ENCODE measurements at places on chromosomes 4 and X.

DNA sequence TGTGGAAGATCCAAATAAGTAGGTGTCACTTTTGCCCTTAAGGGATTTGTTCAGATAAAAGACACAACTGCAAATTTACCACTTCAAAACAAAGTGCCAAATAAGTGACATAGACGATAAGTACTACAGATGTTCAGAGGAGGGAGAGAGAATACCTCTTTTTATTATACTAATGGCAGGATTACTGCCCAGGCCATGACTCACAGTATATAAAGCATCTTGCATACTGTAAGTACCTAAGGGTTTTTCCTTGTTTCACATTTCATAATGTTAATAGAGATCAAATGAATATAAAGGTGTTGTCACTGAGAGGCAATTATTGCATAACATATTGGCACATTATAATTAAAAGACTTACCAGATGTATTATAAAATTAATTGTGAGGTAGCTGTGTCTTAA is 46.4 kb downstream of the PTPN13 start:
- no peak for DNase-seq

DNA sequence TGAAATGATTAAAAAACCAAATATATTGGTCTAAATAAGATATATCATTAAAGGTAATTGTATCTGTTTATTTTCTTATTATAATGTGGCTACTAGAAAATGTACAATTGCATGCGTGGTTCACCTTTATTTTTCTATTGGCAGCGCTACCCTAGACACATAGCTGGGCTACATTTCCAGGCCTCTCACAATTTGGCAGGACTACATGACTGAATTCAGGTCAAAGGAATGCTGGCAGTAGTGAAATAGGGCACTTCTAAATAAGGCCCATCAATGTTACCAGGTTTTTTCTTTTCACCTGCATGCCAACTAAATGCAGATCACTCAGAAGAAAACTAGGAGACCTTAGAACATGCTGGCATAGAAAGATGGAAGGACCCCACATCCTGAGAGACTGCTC is 1072.9 kb upstream of the SLIT2 start:
- DNase-seq, result no peak

DNA sequence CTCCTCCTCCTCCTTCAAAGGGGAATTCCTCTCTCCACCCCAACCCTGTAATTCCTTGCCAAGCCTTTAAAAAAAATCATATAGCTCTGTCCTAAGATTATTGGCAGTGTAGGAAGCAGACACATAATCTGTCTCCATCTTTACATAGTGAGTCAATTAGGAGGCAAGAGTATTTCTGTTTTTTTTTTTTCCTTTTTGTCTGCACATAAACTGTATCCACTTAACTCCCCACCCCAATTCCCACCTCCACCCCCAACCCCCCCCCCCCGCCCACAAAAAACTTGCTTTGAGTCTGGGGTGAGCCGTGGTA is 182.5 kb downstream of the RASL11B start:
- DNase-seq, result no peak

DNA sequence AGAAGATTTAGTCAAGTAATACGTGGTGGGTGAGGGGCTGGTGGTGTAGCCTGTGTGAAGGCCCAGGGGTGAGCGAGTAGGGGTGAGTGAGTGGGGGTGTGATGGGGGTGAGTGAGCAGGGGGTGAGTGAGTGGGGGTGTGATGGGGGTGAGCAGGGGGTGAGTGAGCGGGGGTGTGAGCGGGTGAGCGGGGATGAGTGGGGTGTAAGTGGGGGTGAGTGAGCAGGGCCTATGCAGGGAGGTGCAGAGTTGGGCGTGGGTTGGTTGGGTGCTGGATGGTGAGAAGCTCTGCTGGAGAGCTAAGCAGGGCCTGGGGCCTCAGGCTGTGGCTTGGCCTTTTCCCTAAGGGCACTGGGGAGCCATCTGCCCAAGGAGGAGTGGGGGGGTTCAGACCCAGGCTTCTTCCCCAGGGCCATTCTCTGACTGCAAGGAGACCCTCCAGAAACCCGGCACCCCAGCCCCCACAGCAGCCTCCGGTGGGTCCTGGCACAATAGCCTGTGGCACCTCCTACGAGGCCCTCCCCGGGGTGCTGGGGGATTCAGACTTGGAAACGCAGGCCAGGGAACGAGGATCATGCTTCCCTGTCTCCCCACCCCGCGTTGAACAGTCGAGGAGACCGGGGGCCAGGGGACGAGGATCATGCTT is 30.4 kb downstream of the SH3TC1 start:
- DNase-seq, result no peak

- DNase-seq, result no peak
These were observed 387.9 kb downstream of the ARHGAP24 start for GRCh38 chr4:85862896-85863295.

DNA sequence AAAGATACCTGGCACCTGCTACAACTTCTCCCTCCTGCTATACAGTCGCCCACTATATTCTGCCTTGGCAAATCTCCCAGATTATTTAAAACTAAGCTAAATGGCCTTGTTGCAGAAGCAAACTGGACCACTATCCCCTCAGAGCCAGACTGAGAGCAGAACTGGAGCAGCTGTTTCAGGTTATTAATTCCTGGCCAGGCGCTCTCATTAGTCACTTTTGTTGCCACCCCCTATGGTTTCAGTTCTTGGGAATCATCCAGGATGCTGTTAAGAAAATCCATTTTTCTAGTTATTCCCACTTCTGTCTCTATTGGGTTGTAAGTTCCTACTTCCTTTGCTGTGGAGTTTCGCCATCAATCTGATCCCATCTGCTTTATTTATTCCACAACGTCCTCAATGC is 30.1 kb downstream of the ADGRA3 start:
- no peak for DNase-seq

- DNase-seq, result no peak
These were observed 387.7 kb upstream of the TEX13C start for GRCh38 chrX:124931958-124932357.

- no peak for DNase-seq
These were observed 139.8 kb downstream of the CDS1 start for GRCh38 chr4:84722720-84723119.
